ENCODE measurements at places on chromosomes 16 and 17.
A peak's percentile ranks its signal among the peaks of the same experiment; 100 is the strongest.

GRCh38 chr16:9090101-9090959 lies 1.1 kb upstream of the HAPSTR1 start:
- DNase-seq: peak; percentile 46

- DNase-seq: no peak
Observed at GRCh38 chr16:55062442-55062841, 131.8 kb downstream of the IRX5 start.

GRCh38 chr16:5064915-5065314 lies 841 bp downstream of the C16orf89 start:
- no peak for DNase-seq

DNA sequence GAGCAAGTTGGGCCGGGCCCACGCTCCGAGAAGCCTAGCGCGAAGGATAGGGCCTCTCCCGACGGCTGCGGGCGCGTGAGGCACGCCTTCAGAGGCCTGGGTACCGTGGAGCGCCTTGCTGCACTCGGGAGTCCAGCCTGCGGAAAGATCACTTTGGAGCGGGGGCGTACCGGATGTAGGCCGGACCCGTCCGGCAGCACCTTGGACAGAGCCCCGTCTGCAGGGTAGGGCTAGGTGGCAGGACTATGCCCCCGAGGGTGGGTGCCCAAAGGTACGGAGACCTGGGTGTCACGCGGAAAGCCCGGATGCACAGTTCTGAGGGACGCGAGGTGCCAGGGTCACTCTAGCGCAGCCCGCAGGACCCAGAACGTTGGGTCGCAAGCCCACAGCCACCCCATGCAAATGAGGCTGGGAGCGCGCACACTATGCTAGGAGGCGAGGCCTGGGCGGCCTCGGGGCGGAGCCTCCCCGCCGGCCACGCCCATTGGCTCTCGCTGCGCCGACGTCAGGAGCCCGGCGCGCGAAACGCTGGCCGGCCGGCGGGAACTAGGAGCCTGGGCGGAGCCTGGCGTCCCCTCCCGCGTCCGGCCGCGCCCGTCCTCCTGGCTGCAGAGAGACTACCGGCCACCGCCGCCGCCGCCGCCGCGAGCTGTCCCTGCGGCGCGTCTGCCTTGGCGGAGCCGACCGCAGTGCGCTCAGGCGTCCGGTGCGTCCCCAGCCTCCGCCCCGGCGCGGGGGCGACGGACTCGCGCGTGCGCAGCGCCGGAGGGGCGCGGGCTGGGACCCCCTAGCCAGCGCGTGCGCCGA lies at the start of gene PAQR4:
Gene PAQR4 (plus strand): TSS at position 611 of the 807 bp plus-strand sequence. CDS start 327 bp downstream, outside the sequence.
- peak; percentile 85 for DNase-seq

GRCh38 chr17:8121681-8122421 lies 2.1 kb downstream of the HES7 start:
- DNase-seq: peak; percentile 49

DNA sequence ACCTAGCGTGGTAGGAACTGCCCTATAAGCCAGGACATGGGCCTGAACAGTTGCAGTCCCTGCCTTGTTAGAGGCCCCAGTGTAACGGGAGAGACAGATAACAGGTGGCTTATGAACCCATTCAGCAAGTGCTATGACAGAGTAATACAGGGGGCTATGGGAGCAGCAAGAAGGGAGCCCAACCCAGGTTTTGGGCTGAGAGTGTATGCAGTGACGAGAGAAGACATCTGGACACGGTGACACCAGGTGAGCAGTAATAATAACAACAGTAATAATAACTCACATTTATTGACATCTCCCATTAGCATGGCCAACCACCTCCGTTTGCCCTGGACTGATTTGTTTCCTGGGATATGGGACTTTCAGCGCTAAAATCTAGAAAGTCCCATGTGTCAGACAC lies 100.8 kb downstream of the IRX5 start:
- no peak for DNase-seq

GRCh38 chr16:56475201-56475600 lies 23.8 kb downstream of the OGFOD1 start:
- DNase-seq: no peak

All from head of caudate nucleus (tissue), 42 donors.